GM12878 (cell line): ENCODE measurements at places on chromosomes 2 and 18.

DNA sequence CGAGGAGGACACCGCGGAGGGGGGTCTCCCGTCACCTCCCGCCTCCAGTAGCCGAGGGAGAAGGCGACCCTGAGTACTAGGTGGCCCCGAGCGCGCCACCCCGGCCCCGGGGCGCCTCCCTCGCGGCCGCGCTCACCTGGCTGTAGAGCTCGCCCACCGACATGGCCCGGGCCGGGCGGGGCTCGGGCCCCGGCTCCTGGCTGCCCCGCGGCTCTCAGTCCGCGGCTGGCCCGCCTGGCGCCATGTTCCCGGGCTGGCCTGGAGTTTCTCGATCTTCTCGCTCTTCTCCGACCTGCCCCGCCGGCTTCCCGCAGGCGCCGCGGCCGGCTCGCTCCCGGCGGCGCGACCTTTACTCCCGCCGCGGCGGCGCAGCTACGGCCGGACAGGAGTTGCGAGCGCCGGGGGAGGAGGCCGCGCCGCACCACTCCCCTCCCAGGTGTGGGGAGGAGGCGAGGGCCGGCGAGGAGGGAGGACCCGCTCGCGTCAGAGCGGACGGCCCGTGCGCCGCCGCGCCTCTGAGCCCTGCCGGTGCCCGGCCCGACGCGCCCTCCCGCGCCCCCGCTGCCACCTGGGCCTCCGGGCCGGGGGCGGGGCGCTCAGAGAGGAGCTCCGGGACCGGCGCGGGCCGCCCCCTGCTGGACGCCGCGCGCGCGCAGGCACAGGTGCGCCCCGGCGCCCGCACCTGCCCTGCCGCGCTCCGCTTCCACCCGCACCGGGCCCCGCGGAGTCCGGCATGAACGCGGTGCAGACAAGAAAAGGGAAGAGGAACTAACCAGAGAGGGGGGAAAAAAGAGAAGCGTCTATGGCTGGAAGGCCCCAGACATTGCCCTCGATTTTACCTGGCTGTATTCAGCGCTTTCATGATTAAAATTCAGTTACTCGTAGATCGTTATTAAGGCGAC lies at the start of gene MYO5B:
Gene MYO5B, minus strand, starts transcription at position 517 of the 902 bp plus-strand sequence. Its CDS starts 354 bp downstream, at position 163.
- no peak for DNase-seq

- no peak for DNase-seq
Measured at GRCh38 chr2:159895258-159896065, 97.5 kb upstream of the CD302 start.

DNA sequence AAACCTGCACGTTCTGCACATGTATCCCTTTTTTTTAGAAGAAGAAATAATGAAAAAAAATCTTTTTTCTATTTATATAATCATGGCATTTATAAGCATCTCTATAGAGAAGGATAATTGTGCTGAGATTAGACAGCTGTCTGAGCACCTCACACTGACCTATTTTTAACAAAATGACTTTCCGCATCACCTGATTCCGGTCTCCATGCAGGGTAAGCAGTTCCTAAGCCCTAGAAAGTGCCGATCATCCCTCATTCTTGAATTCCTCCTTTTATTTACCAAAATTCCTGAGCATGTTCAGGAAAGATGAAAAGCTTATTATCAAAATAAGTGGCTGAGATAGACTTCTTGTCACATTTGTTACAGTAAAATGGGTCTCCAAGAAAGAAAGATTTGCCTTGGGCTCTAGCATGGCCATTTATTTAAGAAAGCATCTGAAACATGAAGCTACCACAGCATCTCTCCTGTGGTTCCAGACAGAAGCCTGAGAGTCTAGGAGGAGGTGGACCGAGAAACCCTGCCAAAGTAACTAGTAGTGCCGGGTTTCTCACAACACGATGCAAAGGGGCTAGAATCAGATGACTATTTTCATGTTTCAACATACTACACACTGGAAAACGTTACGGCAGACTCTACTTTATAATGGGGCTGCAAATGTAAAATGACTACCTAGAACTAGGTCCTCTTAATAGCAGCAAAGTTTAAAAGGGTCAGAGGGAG lies 670 bp downstream of the GKN1 start:
- no peak for DNase-seq

DNA sequence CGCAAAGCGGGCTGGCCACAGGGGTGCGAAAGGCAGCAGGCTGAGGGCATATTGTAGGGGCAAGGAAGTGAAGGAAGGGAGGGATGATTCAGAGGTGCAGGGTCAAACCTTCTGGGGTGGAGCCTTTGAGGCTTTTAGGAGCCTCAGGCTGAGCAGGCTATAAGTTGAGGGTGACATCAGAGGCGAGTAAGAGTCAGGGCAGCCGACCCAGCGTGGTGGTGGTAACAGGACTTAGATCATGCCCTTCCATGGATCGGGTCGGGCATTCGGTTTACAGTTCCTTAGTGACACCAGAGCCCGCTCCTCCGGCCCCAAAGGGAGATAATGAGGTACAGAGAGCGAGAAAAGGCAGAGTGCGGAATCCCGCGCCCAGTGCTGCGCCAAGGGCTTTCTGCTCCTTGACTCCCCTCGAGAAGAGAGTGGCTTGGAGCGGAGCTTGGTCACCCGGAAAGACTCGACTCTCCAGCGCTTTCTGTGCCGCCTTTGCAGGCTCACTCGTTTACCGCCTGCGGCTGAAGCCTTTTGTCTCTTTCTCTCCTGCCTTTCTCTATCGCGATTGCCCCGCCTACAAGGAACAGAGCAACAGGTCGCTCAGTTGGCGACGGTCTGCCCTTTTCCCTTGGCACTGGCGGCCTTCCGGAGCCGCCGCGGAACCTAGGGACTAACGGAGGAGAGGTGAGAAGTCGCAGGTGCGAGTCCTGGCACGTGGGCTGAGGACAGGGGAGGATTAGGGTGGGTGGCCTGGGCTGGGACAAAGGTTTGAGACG lies 720 bp downstream of the LBX2 start:
- no peak for DNase-seq

GRCh38 chr2:196174404-196174803 lies 3.0 kb upstream of the STK17B start:
- DNase-seq: no peak

- no peak for DNase-seq
Measured at GRCh38 chr2:74759986-74760385, 73.9 kb upstream of the HK2 start.

DNA sequence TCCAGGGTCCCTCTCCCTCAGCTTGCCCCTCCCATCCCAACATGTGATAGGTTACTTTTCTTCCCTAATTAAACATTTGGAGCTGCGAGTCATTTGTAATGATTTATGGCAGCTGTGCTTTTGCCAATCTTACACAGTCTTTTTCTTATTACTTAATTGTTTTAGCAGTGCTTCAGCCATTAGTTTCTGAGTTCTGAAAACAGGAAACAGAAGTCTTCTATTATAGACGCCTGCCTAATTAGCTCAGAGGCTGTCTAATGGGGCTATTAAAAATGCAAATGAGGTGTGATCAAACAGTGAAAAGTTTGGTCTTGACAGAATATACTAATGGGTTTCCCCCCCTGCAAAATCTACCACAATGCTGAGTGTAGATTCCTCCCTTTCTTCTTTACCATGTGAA lies 388.3 kb upstream of the CELF4 start:
- DNase-seq: no peak

- DNase-seq: no peak
Measured at GRCh38 chr2:134120406-134120732, 133.5 kb upstream of the MGAT5 start.
